ENCODE measurements at places on chromosomes 3 and 15. TPM values are rescaled to one million over a fixed set of nuclear protein-coding genes. Genes with fewer than 3 reads are reported as not detected.
A peak's percentile ranks its signal among the peaks of the same experiment; 100 is the strongest.

GXYLT2 gene
- total RNA-seq: 0.52 TPM

DNA sequence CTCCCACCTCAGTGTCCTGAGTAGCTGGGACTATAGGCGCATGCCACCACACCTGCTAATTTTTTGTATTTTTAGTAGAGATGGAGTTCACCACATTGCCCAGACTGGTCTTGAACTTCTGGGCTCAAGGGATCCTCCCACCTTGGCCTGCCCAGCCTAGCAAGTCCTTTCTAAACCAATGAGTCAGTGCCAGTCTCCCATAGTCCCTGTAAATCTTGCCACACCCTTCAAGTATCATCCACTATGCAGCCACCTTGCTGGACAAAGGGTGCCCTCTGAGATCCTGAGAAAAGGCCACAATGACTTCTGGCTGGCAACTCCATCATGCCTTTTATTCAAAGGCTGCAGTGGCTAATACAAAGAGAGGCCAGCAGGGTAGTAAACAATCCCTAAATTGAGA, 184.0 kb downstream of the ABHD5 start:
- no peak for DNase-seq

CHRNA7 gene
- 2.0 TPM for total RNA-seq

ARPP21 gene
- total RNA-seq: not detected

DNA sequence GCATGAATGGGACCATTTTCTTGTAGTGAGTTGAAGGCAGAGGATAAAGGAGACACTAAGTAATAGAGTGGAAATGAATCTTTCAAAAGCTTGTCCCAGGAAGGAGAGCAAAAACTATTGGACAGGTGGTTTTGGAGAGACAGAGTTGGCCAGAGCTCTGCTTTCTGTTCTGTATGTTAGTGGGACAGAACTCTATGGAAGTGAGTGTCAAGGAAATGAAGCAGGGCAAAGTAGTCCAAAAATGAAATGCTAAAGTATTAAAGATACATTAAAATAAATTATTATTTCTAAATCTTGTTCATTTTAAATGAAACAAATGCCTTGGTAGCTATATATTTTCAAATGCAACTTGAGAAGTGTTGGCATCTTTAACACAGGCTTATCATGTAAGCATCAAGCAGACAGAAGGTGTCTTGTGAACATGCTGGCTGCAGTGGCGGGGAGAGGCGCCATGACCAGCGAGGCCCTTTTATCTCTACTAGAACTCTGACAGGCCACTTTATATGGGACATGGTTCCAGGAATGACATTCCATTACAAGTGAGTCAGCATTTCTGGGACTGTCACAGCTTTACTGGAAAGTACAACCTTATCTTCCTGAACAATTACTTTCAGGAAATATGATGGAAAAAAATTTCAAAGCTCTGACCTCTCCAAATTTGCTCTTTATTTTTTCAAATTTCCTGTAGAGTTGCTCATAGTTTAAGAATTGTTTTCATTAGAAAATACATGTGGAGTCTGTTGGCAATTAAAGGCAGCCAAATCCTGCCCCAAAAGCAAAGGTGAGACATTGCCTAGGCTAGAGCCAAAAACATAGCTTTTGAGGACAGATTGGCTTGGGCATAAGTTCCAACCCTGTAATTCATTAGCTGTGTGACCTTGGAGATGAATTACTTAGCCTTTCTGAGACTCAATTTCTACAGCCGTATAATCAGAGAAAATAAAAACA, 106.5 kb downstream of the ECT2 start:
- peak; percentile 31 for DNase-seq

DNA sequence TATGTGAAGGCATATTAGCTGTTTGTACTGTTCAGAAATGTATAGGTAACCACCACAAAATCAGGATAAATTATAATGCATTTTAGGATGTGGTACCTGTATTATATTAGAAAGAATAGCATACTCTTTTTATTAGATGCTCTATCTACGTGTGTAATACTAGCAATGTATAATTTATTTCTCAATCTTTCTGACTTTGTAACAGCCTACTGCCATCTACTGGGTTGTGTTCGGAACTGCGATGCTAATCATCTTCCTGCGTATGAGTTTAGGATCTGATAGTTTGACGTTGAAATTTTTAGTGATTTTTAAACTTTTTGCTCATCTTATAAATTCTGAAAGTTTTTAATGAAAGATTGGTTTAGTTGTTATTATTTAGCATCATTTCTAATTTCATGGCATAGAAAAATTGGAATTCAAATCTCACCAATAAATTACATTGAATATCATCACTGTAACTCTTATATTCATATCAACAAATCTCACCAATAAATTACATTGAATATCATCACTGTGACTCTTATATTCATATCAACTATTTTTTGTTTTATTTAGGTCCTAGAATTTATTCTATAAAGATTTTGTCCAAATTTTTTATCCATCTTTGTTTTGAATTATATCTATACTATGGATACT, 322.7 kb upstream of the ZNF717 start:
- DNase-seq: no peak

CKMT1A gene
- 1.2 TPM for total RNA-seq

GRCh38 chr15:43423793-43424192, 52.9 kb downstream of the TUBGCP4 start:
- no peak for DNase-seq

DNA sequence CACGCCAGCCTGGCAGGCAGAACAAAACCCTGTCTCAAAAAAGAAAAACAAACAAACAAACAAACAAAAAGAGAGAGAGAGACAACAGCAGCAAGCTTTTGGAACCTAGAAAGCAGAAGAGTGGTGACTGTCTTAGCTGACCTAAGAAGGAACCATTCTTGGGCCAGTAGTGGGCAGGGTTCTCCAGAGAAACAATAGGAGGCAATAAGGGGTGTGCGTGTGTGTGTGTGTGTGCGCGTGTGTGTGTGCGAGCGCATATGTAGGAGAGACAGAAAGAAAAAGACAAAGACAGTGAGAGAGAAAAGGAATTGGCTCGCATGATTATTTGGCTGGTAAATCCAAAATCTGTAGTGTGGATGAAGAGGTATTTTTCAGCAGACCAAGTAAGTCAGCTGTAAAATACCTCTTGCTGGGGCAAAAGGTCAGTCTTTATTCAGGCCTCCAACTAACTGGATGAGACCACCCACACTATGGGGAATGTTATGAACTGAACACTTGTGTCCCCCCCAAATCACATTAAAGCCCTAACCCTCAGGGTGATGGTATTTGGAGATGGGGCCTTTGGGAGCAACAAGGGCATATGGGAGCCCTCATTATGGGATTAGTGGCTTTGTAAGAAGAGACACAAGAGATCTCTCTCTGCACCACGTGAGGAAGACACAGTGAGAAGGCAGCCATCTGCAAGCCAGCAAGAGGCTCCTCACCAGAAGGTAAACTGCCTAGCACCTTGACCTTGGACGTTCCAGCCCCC, 15.1 kb upstream of the BLM start:
- no peak for DNase-seq

DNA sequence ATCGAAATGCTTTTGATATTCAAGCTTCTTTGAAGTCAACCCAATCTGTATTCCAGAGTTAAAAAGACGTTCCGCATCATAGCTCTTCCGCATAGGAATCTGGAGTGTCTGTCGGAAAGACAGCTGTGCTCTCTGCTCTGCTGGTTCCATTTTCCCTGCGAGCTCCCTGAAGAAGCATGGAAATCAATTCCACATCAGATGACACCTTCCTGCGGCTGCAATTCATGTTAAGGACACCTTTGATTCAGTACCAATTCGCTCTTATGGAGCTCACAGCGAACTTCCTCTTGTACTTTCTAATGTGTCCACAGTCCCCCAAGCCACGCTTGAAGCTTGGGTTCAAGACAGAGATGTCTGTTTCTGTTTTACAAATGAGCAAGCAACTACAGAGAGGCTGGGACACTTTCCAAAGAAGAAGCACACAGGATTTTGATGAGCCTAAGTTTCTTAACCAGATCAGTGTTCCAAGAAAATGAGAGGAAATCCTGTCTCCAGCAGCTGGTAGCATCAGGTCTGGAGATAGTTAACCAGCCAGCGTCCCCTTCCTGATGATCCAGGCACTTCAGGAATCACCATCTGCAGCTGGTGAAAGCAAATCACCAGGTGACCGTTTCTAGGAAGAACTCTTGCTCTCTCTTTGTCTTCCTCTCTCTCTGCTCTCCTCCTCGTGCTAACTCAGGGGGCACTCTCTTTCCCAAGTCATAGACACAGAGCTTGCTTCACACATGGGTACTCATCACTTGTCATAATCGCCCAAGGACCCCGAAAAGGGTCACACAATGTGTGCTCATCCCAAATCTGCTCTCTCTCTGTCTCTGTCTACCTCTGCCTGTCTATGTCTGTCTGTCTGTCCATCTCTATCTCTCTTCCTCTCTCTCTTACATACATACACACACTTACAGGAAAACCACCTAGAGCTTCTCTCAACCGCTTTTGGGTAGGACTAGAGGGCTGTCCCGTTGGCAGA, 281.8 kb downstream of the FAM43A start:
- DNase-seq: no peak

- no peak for DNase-seq
Measured at GRCh38 chr3:147246906-147247305, 159.4 kb downstream of the ZIC4 start.

CTXN2 gene
- not detected for total RNA-seq

GRCh38 chr3:170387950-170388349, 30.4 kb downstream of the SKIL start:
- no peak for DNase-seq

GRCh38 chr15:50883903-50884302, 24.6 kb upstream of the AP4E1 start:
- DNase-seq: no peak

- no peak for DNase-seq
Measured at GRCh38 chr15:93644595-93644994, 555.6 kb upstream of the RGMA start.

CHST2 gene
- total RNA-seq: 0.34 TPM

DNA sequence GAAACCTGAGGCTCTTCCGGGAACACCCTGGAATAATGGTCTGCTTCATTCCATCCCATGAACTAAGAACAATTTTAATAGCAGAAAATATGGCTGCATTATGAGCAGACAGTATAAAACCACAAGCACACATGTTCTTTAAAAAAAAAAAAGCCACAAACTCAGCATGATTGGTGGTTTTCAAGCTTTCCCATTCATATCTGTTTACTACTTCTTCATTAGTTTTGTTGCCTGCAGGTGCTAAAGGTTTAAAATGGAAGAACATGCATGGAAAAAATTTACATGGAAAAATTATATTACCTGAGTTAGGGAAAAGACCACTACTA, 137.9 kb upstream of the HES1 start:
- DNase-seq: no peak

DNA sequence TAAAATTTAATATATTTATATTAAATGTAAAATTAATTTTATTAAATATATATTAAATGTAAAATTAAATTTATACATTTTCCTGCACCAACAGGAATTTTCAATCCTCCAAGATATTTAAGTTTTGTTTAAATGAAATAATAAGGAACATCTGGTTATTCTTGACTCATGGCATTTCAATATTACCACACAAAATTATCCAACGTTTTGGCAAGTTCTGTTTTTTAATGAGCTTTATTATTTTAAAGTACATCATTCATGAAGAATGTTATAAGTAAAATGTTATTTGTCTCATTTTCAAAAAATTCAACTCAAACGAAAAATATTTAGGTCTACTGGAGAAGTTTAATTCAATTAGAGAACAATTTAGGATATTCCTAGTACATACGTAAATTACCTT, 811.4 kb downstream of the NAALADL2 start:
- no peak for DNase-seq

DNA sequence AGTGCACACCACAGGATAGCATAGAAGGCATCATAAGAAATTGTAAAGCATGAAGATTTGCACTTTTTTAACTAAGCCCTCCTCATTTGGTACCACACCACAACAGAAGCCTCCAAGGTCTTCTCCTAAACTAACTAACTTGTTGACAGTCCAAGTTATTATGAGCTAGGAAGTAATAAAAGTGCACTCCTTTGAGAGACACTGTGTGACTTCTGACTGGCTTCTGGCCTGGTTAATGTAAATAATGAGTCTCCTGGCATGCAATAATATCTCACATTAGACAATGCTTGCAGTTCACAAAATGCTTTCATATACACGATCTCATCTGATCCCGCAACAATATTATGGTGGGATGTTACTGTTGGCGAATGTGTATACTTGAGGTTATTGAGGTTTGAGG, 103.9 kb upstream of the SLC24A5 start:
- DNase-seq: no peak

NCBP2 gene
- 67.1 TPM for total RNA-seq

SLCO2A1 gene
- not detected for total RNA-seq

- DNase-seq: no peak
Measured at GRCh38 chr15:89526601-89527441, 30.4 kb upstream of the RHCG start.

NEDD4 gene
- total RNA-seq: 48.0 TPM

GRCh38 chr15:80183886-80184285, 31.1 kb downstream of the FAH start:
- no peak for DNase-seq

DLEC1 gene
- total RNA-seq: 0.78 TPM

DNA sequence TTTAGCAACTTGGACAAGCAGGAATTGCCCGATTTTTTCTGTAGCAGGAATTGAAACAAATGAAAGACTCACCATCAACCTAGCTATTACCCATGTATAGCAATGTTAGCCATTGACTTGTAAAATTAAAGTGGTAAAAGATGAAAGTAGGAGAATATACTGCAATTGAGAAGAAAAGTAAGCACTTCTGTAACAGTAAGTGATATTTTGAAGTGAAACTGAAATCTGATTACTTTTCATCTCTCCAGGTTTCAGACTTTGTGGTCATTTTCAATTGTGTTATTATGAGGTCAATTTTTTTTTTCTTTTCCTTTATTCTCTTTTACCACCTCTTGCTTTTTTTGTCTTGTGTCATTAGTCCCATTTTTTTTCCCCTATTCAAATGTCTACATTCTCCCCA, 1078.2 kb downstream of the ZPLD1 start:
- no peak for DNase-seq

DNA sequence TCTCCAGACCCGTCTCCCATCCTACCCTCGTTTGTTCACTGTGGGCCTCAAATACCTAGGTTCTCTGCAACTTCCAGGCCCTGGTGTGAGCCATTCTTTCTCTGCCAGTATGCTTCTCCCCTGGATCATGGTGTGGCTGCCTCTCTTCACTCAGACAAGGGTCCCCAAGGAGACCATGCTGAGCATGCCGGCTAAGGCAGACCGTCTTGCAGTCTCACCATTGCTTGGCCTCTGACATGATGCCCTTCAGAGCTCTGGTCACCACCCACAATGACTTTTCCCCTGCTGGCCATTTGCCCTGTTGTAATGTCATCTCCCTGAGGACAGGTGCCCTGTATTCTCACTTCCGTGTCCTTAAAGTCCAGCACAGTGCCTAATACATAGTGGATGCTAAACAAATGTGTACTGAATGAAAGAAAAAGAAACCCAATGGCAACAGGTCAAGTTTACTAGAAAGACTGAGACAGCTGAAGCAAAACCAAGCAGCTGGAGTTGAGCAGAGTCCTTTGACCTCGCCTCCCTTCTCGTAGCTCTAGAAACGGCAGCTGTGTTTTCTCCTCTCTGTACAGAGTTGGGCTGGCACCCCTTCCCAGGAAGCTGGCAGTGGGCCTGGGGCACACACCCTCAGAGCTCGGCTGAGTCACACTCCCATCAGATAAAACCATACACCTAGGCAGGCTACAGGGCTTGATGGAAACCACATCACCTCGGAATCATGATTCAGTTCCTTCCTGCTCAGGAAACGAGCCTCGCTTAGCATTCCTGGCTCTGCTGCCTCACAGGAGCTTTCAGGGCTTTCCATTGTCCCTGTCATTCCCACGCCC, 8.6 kb downstream of the TLR9 start:
- peak; percentile 93 for DNase-seq

- no peak for DNase-seq
Measured at GRCh38 chr3:170108955-170109354, 71.2 kb downstream of the GPR160 start.

ADAMTSL3 gene
- total RNA-seq: 1.1 TPM

GRCh38 chr3:111619833-111620232, 24.7 kb upstream of the ZBED2 start:
- no peak for DNase-seq

CELSR3 gene
- 28.5 TPM for total RNA-seq
